Urinary bladder (tissue), 4 donors: ENCODE measurements at places on chromosomes 1 and 21. TPM values are rescaled to one million over a fixed set of nuclear protein-coding genes. Genes with fewer than 3 reads are reported as not detected.

ALX3 gene
- 0.21 TPM for total RNA-seq

DNA sequence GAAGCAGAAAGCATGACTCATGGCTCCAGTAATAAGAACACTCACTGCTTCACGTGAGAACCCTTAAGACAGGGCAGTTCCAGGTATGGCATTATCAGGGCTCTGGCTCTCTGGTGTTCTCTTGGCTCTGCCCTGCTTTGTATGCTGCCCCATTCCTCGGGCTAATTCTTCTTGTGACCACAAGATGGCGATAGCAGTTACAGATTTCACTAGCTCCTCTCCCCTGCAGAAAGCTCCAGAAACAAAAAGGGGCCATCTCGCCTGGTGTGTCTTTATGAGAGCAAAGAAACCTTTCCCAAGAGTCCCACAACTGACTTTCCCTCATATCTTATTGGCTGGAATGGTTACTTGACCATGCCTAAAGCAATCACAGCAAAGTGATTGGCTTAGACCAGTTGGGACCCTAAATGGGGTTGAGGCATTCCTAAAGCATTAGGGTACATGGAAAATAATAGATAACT lies 60.1 kb downstream of the F3 start:
- peak; percentile 11 for DNase-seq

GRCh38 chr1:204885790-204886189 lies 15.1 kb downstream of the NFASC start:
- DNase-seq: no peak

DNA sequence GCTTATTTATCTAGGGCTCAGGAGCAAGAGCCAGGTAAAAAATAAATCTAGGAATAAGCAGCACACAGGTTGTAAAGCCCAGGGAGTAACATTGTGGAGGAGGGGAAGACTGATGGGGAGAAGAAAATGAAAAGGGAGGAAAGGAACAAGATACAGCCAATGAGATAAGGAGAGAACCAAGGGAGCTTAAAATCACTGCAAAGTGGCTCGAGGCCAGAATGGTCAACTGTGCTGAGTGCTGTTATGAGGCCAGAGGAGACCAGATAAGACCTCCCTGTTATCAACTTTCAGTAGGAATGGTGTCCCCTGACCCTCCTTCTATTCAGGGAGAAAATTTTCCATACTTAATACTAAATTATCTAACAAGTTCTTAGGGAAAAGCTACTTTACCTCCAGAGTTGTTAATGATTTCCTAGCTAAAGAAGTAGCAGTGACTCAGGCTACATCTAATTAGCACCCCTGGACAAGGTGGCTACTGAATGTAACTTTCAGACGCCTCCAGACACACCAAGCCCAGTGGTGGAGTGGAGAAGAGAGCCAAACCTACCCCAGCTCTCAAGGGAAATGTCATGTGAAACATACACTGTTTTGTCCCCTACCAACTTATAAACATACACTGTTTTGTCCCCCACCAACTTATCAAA lies 25.5 kb downstream of the ENAH start:
- no peak for DNase-seq

GRCh38 chr1:209485167-209485566 lies 98.3 kb upstream of the CAMK1G start:
- DNase-seq: no peak

GRCh38 chr1:62597281-62597680 lies at the start of gene ANGPTL3:
TSS of gene ANGPTL3 (plus strand) at chr1:62597520. CDS start at chr1:62597567, 47 bp downstream.
- DNase-seq: no peak
